ENCODE measurements at places on chromosomes 2 and 18.
A peak's percentile ranks its signal among the peaks of the same experiment; 100 is the strongest.

DNA sequence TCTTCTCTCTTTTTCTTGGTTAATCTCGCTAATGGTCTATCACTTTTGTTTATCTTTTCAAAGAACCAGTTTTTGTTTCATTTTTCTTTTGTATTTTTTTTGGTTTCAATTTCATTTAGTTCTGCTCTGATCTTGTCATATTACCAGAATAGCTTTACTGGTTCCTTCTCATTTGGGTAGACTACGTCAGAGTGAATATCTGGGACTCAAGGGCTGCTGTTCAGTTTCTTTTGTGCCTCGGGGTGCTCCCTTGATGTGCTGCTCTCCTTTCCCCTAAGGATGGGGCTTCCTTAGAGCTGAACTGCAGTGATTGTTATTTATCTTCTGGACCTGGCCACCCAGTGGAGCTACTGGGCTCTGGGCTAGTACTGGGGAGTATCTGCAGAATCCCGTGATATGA, 29.4 kb upstream of the IL1RN start:
- peak; percentile 39 for DNase-seq

DNA sequence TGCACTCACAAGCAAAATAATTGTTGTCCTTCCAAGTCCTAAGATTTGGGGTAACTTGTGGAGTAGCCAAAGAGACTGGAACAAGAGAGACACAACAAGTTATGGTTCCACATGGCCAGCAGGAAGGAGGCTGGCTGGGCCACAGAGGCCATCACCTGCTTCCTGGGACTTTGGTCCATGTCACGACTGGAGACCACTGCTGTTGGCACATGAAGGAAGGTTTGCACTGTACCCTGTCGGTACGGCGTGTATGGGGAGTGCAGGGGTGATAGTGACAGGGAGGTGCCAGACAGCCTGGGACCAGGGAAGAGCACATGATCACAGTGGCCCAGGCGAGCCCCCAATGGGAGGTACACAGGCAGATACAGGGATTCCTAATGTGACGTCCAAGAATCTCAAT, 15.5 kb downstream of the SLC66A2 start:
- no peak for DNase-seq

DNA sequence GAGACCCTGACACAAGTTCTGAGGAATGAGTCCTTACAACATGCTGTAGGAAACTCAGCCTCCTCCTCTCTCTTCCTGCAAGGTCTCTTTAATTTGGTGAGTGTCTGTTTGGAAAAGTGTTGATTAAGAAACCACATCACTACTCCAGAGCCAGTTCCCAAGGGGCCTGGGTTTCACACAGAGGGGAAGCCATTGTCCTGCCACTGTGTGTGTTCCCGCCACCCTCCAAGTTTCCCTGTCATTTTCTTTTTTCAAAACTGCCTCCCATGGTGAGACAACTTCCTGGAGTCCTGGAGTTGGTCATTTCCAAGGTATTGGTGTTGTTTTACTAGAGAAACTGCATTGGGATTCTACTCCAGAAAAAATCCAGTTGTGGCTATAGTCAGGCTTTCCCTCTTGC, 232.0 kb upstream of the PARD3B start:
- no peak for DNase-seq

- DNase-seq = no peak
These were observed 58.5 kb upstream of the MGAT5 start for GRCh38 chr2:134195341-134195740.
